Endothelial cell of umbilical vein (primary cell): ENCODE measurements at places on chromosomes 1 and 21. TPM values are rescaled to one million over a fixed set of nuclear protein-coding genes. Genes with fewer than 3 reads are reported as not detected.

Gene HTR6
- total RNA-seq, result not detected in 2 replicates

Gene FAM151A
- not detected in 2 replicates for total RNA-seq

Gene BNIPL
- total RNA-seq, result 0.42 and 0.67 TPM in 2 replicates

Gene STUM
- not detected in 2 replicates for total RNA-seq

Gene SLC44A3
- 0.42 and 0.58 TPM in 2 replicates for total RNA-seq

Gene IFI44L
- 1.5 and 2.8 TPM in 2 replicates for total RNA-seq

Gene CD84
- total RNA-seq, result not detected in 2 replicates

Gene FCRL4
- not detected in 2 replicates for total RNA-seq

Gene ATP6V0B
- 105 and 110 TPM in 2 replicates for total RNA-seq

Gene FCAMR
- not detected in 2 replicates for total RNA-seq

Gene EXTL1
- not detected in 2 replicates for total RNA-seq

Gene LAX1
- not detected in 2 replicates for total RNA-seq

Gene ARMH1
- total RNA-seq, result not detected in 2 replicates

Gene KRTAP19-3
- total RNA-seq, result not detected in 2 replicates

Gene ITGB2
- 0.65 and 0.91 TPM in 2 replicates for total RNA-seq

Gene SIM2
- not detected in 2 replicates for total RNA-seq

Gene SHCBP1L
- not detected in 2 replicates for total RNA-seq

Gene C21orf58
- 19.3 and 24.3 TPM in 2 replicates for total RNA-seq

Gene BPNT1
- total RNA-seq, result 17.4 and 20.3 TPM in 2 replicates

Gene TIE1
- total RNA-seq, result 562 and 620 TPM in 2 replicates

Gene NCF2
- total RNA-seq, result not detected in 2 replicates

Gene UMODL1
- not detected in 2 replicates for total RNA-seq

Gene ETV3L
- not detected in 2 replicates for total RNA-seq

Gene SLC25A33
- 6.4 and 6.6 TPM in 2 replicates for total RNA-seq

Gene EFNA3
- 2.2 TPM in 2 replicates for total RNA-seq

Gene VWA5B1
- not detected in 2 replicates for total RNA-seq

Gene HRNR
- not detected in 2 replicates for total RNA-seq

Gene AIM2
- not detected in 2 replicates for total RNA-seq

Gene C1orf210
- total RNA-seq, result not detected in 2 replicates

Gene GJA4
- total RNA-seq, result 22.1 TPM in 2 replicates

Gene WNT9A
- total RNA-seq, result 4.1 and 5.4 TPM in 2 replicates

Gene LIPI
- total RNA-seq, result not detected in 2 replicates

Gene C1orf116
- 0.07 TPM in 1 of 2 replicates, not detected in the other for total RNA-seq

Gene AUNIP
- total RNA-seq, result 4.5 and 4.8 TPM in 2 replicates

Gene ERG
- total RNA-seq, result 210 and 223 TPM in 2 replicates

Gene FMO2
- not detected in 2 replicates for total RNA-seq

Gene TCHH
- not detected in 2 replicates for total RNA-seq

Gene PLEKHN1
- total RNA-seq, result 0.48 and 0.88 TPM in 2 replicates

Gene LCA5L
- total RNA-seq, result 1.0 and 1.2 TPM in 2 replicates

Gene PGM1
- total RNA-seq, result 16.5 and 21.0 TPM in 2 replicates

Gene NTRK1
- not detected in 2 replicates for total RNA-seq

Gene RNU1-3
- total RNA-seq, result 1,319 and 2,019 TPM in 2 replicates

Gene LRRC8C
- total RNA-seq, result 40.6 and 51.5 TPM in 2 replicates

Gene RYR2
- not detected in 2 replicates for total RNA-seq

Gene SIKE1
- total RNA-seq, result 38.6 and 46.6 TPM in 2 replicates

Gene CELA3A
- total RNA-seq, result not detected in 2 replicates

Gene COL9A2
- total RNA-seq, result 0.64 and 1.3 TPM in 2 replicates

Gene CFAP107
- total RNA-seq, result not detected in 2 replicates

Gene DYRK3
- 7.4 and 10.9 TPM in 2 replicates for total RNA-seq

Gene GORAB
- total RNA-seq, result 6.4 and 7.7 TPM in 2 replicates

Gene INAVA
- total RNA-seq, result 0.42 TPM in 2 replicates

Gene ZNF670
- 5.1 and 5.2 TPM in 2 replicates for total RNA-seq

Gene BGLAP
- 1.0 and 2.4 TPM in 2 replicates for total RNA-seq
